ENCODE measurements at places on chromosomes 6 and 20.

DNA sequence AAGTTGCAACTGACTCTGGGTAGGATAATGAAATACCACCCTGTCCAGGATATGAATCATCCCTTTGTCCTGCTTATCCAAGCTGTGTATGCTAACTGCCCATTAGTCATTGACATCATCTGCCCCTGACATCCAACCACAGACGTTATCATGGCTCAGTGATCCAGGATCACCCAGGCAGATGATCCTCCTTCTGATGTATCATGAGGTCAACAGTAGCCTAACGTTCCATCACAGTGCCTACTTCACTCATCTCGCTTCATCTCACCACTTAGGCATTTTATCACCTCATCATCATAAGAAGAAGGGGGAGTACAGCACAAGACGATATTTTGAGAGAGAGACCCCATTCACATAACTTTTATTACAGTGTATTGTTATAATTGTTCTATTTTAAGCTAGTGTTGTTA, 13.4 kb upstream of the BTN3A2 start:
- no peak for DNase-seq

DNA sequence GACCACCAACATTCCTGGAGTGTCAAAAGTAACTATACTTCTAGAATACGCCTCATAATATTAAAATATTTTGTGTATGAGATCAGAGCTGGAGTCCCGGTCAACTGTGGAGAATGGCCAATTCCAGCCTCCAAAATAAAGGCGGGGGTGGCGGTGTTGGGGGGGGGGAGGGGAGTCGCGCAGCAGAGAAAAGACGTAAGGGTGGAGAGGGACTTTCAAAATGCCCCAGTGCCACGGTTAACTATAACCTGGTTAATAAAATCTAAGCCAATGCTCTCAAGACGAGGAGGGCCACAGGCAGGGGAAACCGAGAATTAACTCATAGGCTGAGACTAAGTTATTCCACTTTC, 1.3 kb downstream of the NUP153 start:
- DNase-seq: peak; percentile 54

DNA sequence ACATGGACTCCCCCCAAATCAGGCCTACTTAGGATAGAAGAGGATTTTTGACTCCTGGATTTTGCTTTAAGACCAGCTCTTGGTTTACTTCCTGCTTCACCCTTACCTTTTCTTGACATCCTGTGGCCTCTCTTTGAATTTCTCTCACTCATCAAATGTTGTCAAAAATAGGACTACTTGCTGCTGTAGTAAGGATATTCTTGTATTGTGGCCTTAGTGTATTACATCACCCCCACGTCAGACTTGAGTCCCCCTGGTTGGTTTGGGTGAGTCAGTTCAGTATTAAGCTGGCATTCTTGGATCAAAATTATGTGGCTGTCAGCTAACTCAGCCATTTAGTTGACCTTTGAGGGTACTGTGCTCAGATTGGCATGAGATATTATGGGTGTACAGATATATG, 1.1 kb downstream of the TPX2 start:
- DNase-seq: no peak

DNA sequence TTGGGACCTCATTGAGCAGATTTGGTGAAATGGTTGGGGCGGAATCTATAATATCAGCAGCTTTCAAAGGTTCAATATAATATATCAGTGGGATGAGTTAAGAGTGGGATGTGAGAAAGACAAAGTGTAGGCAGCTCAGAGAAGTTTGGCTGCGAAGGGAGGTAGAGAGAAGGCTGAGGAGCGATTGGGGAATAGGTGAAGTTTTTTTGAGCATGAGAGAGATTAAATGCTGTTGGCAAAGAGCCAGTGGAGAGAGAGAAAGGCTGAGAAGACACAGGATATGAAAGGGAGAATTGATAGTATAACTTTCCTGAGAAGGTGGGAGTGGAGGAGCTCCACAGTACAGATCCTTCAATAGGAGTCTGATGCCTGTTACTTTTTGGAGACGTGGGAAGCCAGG, 12.1 kb upstream of the SERINC3 start:
- DNase-seq: no peak

GRCh38 chr20:22966787-22967464, 68.2 kb upstream of the SSTR4 start:
- DNase-seq: no peak
